Muscle of arm (tissue), 14 donors: ENCODE measurements at places on chromosomes 2 and 18. TPM values are rescaled to one million over a fixed set of nuclear protein-coding genes. Genes with fewer than 3 reads are reported as not detected.

The PID1 gene
- polyA plus RNA-seq = not detected

The BOLL gene
- polyA plus RNA-seq = 1.3 TPM

The TCF4 gene
- polyA plus RNA-seq = 141 TPM

The HPCAL1 gene
- polyA plus RNA-seq = 26.1 TPM

The THSD7B gene
- not detected for polyA plus RNA-seq
